ENCODE measurements at places on chromosomes 2 and 18.

GRCh38 chr2:127015106-127015910 is 91.6 kb downstream of the BIN1 start:
- DNase-seq, result no peak

DNA sequence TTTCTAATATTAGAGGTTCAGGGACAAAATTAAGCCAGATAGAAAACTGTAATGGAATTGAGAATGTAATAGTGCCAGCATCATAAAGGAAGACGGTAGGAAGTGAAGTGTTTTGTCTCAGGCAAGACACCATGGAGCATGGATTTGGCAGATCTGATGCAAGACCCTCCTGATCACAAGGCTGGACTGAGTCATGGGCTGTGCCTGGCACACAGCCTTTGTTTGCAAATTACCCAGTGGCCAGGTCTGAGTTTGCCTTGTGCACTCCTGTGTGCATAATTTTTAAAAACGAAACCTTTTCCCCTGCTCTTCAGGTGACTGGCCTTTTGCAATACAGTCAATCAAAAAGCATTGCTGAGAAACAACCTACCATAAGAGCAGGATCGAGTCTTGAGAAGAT is 2.0 kb upstream of the UPP2 start:
- DNase-seq, result no peak

DNA sequence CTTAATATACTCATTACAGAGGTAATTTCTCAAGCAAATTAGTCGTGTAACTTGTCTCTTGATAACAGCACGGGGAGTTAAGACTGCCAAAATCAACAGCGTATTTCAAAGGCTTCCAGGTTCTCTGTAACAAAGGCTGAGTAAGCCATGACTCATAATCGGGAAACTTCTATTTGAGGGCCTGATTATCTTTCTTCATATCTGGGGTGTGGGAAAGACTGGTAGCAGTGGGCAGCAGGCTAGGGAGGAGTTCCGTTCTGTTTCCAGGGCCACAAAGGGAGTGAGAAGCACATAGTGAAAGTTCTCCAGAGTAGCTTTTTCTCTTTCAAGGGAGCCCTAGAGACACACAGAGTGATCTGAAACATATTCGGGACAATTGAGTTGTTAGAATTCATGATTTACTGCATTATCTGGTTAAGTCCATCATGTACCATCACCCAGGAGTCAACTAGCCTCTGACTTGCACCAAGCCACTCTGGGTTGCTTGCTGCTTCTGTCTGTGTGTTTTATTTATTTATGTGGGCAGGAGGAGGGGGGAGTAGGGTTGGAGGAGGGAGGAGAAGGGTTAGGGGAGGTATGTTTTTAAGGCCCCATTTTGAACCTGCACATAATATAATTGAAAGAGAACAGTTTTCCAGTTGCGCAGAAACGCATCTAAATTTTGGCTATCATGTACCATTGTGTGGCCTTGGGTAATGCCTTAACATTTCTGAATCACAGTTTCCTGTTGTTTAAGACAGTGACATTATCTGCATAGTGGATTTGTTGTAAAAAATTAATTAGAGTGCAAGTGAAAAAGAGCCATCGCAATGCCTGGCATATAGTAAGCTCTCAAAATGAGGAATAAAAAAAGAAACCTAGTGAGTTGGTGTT is 80.5 kb upstream of the ITPRID2 start:
- DNase-seq, result no peak

DNA sequence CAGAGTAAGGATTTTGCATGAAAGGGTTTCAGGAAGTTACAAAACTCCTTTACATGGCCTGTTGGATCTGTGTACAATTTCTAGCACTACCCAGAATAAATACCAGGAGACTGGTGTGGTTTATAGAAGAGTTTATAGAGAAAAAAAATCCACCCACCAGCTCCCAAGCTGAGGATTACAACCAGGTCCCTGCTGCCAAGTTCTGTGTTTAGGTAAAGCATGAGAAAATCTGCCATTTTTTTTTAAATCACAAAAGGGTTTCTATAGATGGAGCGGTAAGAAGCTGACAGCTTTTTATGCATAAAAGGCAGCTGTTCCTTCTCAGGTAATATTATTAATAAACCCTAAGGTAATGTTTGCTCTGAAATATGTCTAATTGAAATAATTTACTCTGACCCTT is 545.4 kb upstream of the ZEB2 start:
- no peak for DNase-seq

DNA sequence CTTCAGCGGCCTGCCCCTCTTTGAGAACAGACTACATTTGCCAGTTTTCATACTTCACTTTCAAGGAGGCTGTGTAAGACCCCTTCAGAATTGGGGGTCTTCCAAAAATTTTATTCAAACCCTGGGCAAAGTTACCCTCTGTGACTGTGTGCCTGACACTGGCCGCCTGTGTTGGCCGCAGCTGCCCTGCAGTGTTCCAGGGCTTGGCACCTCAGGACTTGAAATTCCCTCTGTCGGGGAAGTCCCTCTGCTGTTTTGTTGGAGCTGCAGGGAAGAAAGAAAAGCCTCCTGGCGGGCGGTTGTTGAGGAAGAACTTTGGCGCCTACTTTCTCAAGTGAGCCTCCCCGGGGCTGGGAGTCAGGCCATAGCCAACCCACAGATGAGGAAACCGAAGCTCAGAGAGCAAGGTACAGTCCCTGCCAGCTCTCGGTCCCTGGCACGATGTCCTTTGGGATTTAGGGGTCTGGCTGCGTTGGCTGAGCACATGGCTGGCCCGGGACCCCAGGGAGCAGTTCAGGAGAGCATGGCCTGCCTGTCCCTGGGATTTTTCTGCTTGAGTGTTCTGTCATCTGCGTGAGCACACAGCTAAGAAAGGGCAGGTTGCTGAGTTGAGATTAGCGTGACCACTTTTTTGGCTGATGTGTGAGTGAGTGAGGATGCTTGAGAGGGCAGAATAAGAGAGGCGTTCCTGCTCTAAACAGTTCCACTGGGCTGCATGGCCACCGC is 17.9 kb upstream of the ASB1 start:
- DNase-seq, result no peak

- DNase-seq, result no peak
Measured at GRCh38 chr2:23940718-23941620, 706 bp downstream of the UBXN2A start.

DNA sequence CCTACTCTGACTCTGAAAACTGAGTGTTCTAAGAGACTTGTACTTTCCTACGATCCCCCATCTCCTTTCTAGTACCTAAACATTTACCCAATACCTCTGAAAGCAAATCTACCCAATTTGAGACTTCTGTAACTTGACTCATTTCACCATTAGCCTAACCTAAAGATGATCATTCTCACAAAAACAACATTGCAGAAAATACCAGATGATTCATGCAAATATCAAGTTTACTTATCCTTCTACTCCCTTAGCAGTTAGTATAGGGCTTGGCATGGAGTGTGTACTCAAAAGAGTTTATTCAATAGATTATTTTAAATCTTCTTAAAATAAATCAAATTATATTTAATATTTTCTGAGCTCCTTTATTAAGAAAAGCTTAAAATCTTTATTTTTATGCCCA is 89.6 kb downstream of the NR4A2 start:
- no peak for DNase-seq

- DNase-seq, result no peak
Measured at GRCh38 chr2:168848225-168848624, 42.0 kb downstream of the SPC25 start.

DNA sequence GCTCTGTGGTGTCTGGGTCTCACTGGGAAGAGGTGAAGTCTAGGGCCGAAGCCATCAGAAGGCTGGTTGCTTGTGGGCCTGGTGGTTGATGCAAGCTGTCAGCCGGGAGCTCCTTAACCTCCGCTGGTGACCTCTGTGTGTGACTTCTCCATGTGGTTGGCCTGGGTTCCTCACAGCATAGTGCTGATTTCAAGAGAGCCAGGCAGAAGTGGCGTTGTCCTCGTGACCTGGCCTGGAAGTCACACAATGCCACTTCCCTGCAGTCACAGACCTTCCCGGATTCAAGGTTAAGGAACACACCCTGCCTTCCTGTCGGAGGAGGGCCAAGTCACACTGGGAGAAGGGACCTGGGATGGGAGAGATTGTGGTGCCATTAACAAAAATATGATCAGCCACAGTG is 303.7 kb upstream of the HS6ST1 start:
- DNase-seq, result no peak

DNA sequence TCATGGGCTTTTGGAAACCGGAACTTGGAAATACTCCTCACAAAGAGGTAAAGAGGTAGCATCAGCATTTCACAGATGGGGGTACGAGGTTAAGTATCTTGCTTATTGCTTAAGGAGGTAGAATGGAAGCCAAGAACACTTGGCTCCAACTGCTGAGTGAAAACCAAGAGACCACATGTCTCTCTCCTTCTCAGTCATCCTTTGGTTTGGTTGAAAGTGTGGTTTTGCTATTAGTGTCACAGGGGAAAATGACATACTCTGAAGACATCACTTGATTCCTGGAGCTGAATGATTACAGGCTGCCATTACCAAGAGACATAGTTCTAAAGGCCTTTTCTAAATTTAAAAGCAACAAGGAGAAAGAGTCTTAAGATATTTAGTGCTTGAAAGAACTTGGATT is 41.5 kb downstream of the ANTXR1 start:
- DNase-seq, result no peak

DNA sequence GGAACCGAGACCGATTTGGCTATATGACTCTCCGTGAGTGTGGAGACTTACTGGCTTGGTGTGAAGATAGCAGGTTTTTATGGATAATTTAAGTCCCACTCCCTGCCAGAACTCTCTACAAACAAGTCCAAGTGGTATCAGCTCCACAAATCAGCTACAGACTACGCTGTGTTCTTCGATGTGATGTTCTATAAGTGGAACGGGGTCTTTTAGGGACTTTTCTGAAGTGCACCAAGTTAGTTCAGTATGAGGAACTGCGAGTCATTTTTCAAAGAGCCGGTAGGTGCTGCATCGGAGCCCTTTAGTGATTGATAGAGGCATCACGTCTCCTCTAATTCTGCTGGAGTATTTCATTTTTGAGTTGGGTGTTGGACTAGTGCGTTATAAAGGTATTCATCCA is 107.1 kb downstream of the TSHZ1 start:
- no peak for DNase-seq

GRCh38 chr2:152394326-152394725 is 59.4 kb downstream of the FMNL2 start:
- DNase-seq, result no peak

GRCh38 chr2:48183991-48184390 is 277.7 kb upstream of the FBXO11 start:
- no peak for DNase-seq

DNA sequence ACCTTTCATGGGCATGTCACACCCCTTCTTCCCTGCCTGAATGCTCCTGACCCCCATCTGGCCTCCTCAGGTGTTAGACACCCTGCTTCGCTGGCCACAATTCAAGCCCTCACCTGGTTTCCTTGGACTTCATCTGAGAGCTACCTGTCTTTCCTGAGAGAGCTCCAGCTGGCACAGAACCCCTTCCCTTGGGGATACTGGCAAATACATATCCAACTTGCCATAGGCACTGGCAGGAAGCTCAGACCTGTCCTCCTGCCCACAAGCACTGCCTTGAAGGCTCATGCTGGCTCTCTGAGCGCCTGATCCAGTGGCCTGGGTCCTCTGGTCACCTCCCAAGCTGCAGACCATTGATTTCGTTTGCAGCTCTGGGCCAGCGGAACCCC is 74.1 kb upstream of the MAP4K3 start:
- no peak for DNase-seq

GRCh38 chr2:219388907-219389156 is 1.1 kb upstream of the DNPEP start:
- no peak for DNase-seq

- no peak for DNase-seq
Measured at GRCh38 chr2:18771212-18771611, 181.8 kb upstream of the NT5C1B start.

GRCh38 chr2:160426604-160427003 is 67.0 kb downstream of the RBMS1 start:
- no peak for DNase-seq

- DNase-seq, result no peak
Measured at GRCh38 chr18:36798738-36799473, 29.9 kb downstream of the TPGS2 start.

- no peak for DNase-seq
Measured at GRCh38 chr2:219644801-219645480, 17.5 kb downstream of the SLC4A3 start.

DNA sequence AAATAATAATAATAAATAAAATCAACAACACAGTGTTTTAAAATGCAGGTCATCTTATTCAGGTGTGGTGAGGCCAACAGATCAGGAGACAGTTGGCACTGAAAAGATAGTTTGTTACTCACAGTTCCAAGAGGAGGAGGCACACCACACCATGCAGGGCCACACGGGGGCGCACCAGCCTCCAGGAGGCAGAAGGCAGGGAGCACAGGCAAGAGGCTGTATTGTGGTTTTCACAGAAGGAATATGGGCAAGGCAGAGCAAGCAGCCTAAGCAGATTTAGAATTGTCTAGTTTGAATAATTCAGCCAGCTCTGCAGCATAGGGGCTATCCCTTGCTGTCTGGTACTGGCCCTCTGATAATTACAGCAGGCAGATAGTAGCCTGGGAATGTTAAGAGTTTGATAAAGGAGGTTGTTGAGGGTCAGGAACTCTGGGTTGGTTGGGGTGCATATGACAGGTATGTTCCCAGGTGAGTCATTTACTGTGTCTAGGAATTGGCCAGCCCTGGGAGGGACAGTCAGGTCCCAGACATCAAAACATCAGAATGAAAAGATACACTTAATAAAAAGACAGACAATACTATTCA is 31.3 kb downstream of the KIAA2012 start:
- no peak for DNase-seq

DNA sequence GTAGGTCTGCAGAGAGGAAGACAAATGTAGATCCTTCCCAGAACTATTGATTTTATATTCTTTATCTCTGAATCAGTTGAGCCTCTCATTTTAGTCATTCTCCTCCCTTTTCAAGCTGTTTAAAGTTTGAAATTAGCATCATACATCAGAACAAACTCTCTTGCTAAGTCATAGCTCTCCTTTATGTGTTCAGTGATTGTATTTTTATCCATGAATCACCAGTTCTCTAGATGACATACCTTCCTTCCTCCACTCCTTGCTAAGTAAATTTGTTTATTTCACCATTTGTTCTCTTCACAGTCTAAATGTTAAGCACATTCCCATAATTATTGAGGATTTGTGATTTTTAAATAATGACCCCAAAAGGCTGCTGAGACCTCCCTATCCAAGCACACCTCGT is 63.5 kb upstream of the RAPGEF4 start:
- no peak for DNase-seq

DNA sequence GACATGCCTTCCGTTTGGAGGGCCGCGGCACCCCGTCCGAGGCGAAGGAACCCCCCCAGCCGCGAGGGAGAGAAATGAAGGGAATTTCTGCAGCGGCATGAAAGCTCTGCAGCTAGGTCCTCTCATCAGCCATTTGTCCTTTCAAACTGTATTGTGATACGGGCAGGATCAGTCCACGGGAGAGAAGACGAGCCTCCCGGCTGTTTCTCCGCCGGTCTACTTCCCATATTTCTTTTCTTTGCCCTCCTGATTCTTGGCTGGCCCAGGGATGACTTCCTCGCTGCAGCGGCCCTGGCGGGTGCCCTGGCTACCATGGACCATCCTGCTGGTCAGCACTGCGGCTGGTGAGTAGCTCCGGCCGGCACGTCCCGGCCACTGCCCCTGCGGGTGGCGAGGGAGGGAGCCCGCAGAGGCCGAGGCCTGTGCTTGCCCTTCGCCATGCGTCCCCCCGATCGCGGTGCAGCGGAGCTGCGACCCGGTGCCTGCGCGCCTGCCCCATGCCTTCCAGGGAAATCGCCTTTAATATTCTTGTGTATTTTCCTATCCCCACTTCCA is 1.2 kb downstream of the BMPR2 start:
- DNase-seq, result no peak

- DNase-seq, result no peak
Measured at GRCh38 chr18:56089612-56090258, 501.7 kb upstream of the TCF4 start.

GRCh38 chr2:8605351-8606065 is 76.3 kb upstream of the ID2 start:
- no peak for DNase-seq
